Mesendoderm (in vitro differentiated cells): ENCODE measurements at places on chromosomes 5 and 9.
A peak's percentile ranks its signal among the peaks of the same experiment; 100 is the strongest.

DNA sequence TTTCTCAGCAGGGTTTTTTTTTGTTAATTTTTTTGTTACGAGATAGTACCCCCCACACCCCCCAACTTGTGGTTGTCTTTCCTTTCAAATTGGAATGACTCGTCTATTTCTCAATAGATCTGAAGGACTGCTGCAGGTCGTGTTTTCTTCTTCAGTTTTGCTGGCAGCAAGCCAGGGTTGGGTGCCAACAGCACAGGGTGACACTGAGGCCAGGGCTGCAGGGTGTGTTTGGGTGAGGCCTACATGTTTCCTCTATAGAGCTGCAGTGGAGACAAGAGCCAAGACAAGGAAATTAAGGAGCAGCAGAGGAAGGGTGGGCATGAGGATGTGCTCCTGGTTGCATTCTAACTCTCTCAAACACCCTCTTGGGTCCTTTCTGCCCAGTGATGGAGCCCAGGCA, 52.2 kb downstream of the NXNL2 start:
- no peaks in the 10 kb centered on the region for H3K36me3 ChIP-seq
- H3K27ac ChIP-seq: no peak overlapping the region
- H3K4me1 ChIP-seq: no peaks in the 10 kb centered on the region
- no peaks in the 10 kb centered on the region for H3K27me3 ChIP-seq
- DNase-seq: no peak
- no peak overlapping the region for H3K4me3 ChIP-seq

GRCh38 chr5:10736354-10736753, 24.7 kb downstream of the DAP start:
- no peak overlapping the region for H3K4me3 ChIP-seq
- H3K27me3 ChIP-seq: no peaks in the 10 kb centered on the region
- DNase-seq: no peak

- no peak for DNase-seq
- H3K4me3 ChIP-seq: no peak overlapping the region
- H3K27me3 ChIP-seq: no peaks in the 10 kb centered on the region
- H3K36me3 ChIP-seq: no peaks in the 10 kb centered on the region
These were observed 31.2 kb upstream of the NDUFB6 start for GRCh38 chr9:32603914-32604852.

GRCh38 chr9:93588641-93589609, 12.5 kb downstream of the PHF2 start:
- DNase-seq: no peak
- no peak overlapping the region for H3K27ac ChIP-seq
- H3K4me3 ChIP-seq: no peak overlapping the region
- H3K36me3 ChIP-seq: no peaks in the 10 kb centered on the region

- no peak for DNase-seq
- no peaks in the 10 kb centered on the region for H3K27me3 ChIP-seq
- H3K36me3 ChIP-seq: no peaks in the 10 kb centered on the region
- H3K4me1 ChIP-seq: no peaks in the 10 kb centered on the region
- no peak overlapping the region for H3K4me3 ChIP-seq
These were observed 83.1 kb downstream of the ADAMTS12 start for GRCh38 chr5:33808699-33809098.

GRCh38 chr9:98484162-98484561, 224.6 kb downstream of the GABBR2 start:
- H3K4me1 ChIP-seq: no peaks in the 10 kb centered on the region
- H3K27me3 ChIP-seq: no peaks in the 10 kb centered on the region
- DNase-seq: peak; percentile 56
- no peak overlapping the region for H3K27ac ChIP-seq
- H3K4me3 ChIP-seq: no peak overlapping the region
- no peaks in the 10 kb centered on the region for H3K36me3 ChIP-seq

DNA sequence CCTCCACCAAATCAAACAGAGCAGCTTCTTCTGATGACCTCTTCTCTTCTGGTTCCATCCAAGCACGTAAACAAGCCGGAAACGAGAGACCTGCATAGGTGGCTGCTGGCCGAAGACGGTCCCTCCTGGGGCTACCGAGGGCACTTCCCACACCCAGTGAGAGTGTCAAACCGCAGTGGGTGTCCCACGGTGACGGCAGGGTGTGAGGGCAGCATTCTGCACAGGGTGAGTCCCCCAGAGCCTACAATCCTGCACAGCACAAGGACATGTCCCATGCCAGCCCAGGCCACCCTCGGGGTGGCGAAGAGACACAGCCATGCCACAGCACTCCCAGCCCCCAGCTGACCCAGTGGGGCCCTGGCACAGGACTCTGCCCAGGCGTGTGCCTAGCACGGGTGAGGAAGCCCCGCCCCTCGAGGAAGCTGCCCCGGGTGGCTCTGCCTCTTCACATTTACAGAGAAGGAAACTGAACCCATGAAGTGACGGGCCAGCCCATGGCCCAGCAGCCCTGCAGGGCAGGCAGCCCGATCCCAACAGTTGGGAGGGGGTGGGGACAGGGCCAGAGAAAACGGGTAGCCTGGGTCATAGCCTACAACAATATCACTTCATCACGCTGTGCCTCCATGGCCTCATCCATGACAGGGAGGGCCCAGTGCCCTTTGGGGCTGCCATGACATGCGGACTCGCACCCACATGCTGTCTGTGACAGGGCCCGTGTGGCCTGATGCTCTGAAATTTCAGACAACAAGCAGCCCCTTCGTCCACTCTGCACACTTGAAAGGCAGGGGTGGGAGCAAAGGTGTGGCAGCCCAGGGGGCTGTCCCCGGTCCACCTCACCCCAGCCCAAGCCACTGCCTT, 43.2 kb downstream of the SEMA4D start:
- H3K27me3 ChIP-seq: no peaks in the 10 kb centered on the region
- H3K4me3 ChIP-seq: no peak overlapping the region
- peaks cover 4% of the 10 kb centered on the region for H3K4me1 ChIP-seq
- H3K27ac ChIP-seq: no peak overlapping the region
- no peaks in the 10 kb centered on the region for H3K36me3 ChIP-seq
- no peak for DNase-seq

DNA sequence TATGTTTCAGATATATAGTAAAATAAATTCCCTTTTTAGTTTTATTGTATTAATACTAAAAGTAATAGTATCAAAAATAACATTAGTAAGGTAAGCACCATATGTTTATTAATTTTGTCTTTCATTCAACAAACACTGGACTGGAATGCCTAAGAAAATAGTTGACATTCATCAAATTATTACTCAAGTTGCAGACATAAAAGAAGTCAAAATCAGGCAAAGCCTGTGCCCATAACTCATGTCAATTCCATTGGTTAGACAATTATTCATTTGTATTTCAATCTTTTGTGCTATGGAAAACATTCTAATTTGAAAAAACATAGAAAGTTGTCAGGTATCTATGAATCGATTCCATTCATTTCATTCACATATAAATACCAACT, 158.9 kb downstream of the CEMIP2 start:
- no peaks in the 10 kb centered on the region for H3K36me3 ChIP-seq
- H3K27me3 ChIP-seq: no peaks in the 10 kb centered on the region
- no peak overlapping the region for H3K4me3 ChIP-seq
- no peaks in the 10 kb centered on the region for H3K4me1 ChIP-seq
- no peak overlapping the region for H3K27ac ChIP-seq

DNA sequence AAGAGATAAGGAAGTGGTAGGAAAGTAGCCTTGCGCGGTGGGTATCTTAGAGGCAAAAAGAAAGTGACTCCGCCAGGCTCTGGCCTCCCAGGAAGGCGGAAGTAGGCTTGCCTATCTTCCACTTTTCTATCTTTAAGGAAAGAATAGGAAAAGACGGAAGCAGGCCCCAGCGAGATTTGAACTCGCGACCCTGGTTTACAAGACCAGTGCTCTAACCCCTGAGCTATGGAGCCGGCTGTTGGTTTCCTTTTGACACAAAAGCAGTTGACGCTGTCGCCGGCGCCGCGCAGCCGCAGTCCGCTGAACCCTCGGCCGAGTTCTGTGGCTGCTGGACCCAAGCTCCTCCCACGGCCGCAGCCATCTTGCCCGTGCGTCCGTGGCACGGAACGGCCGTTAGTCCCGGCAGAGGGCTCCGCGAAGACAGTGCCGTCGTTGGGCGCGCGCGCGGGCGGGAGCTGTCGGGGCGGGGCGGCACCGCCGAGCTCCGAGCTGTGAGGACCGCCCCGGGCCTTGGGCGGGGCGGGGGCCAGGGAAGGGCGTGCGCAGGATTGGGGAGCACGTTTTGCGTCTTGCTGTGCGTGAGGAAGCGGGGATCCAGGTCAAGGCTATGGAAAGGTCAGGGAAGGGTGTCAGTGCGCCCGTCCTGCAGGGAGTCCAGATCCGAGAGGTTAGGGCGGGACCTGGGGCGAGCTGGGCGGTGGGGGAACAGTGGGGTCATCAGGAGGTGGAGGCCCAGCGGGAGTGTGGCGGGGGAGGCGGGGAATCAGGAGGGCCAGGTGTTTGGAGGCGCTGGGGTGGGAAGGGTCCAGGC, 13.3 kb downstream of the TRIM7 start:
- H3K4me1 ChIP-seq: no peaks in the 10 kb centered on the region
- peak overlapping the region; percentile 83 for H3K4me3 ChIP-seq
- H3K27ac ChIP-seq: peak overlapping the region; percentile 55
- DNase-seq: peak; percentile 96

GRCh38 chr9:93675336-93676150, 99.2 kb downstream of the PHF2 start:
- H3K4me1 ChIP-seq: no peaks in the 10 kb centered on the region
- no peak for DNase-seq
- H3K36me3 ChIP-seq: no peaks in the 10 kb centered on the region
- no peaks in the 10 kb centered on the region for H3K27me3 ChIP-seq

GRCh38 chr9:109886041-109886440, 106.0 kb downstream of the PALM2AKAP2 start:
- H3K4me1 ChIP-seq: no peaks in the 10 kb centered on the region
- no peak for DNase-seq
- no peaks in the 10 kb centered on the region for H3K36me3 ChIP-seq
- H3K4me3 ChIP-seq: no peak overlapping the region
